ENCODE measurements at places on chromosomes 12 and 14.

- DNase-seq: peak; percentile 38
Observed at GRCh38 chr14:50000380-50001150, 107.7 kb downstream of the ARF6 start.

DNA sequence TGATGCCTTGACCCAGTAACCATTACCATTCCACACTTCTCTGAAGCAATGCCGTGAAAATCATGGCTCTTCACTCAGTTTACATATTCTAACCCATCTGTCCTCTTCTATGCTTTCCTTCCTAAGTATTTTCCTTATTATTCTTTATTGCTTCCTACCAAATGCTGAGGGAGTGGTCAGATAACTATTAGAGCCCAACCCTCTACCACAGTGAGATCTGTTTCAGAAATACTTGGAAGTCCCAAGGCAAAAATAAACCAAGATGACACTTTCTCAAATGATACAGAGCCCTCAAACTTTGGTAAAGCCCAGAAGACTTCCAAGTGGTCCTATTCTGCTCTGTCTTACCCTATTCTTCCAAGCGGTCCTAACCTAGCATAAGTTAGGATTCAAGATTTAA is 68.0 kb downstream of the MED13L start:
- DNase-seq: no peak

DNA sequence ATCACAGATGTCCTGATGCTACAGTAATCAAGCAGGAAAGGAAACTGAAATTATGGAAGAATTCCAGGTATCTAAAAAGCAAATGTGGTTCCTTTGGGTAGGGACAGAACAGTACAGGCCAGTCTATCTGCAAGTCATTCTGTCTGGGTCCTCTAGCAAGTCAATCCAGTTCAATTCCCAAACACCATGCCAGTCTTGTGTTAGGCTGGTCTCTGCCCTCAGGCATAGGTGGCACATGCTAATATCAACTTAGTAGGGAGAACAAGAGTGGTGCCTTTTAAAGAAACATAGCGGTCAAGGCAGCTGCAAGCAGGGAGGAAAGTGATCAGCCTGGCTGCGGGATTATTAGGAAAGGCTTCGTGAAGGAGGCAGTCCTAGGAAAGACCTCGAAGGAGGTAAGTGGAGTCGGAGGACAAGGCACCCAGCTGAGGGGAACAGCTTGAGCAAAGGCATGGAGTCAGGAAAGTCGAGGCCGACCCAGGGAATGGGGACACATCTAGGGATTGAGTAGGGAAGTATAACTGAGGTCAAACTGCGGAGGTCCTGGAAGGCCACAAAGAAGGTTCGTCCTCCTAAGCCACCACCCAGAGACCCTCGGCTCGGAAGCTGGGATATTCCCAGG is 3.8 kb upstream of the PLEKHG6 start:
- DNase-seq: no peak

- no peak for DNase-seq
Observed at GRCh38 chr12:6084261-6084968, 40.1 kb downstream of the VWF start.

GRCh38 chr12:49160399-49160798 is 28.5 kb downstream of the TUBA1A start:
- no peak for DNase-seq

DNA sequence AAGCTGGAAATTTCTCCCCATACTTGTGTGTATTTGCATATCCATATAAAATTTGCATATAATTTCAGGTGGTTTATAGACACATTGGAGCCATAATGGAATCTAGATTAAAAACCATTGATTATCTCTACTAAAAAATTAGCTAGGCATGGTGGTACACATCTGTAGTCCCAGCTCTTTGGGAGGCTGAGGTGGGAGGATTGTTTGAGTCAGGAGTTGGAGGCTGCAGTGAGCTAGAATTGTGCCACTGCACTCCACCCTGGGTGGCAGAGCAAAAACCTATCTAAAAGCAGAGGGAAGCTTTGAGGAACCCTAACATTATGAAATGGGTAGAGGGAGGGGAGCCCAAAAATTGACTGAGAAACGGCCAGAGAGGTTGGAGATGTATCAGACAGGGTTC is 2.6 kb upstream of the RDH11 start:
- no peak for DNase-seq

DNA sequence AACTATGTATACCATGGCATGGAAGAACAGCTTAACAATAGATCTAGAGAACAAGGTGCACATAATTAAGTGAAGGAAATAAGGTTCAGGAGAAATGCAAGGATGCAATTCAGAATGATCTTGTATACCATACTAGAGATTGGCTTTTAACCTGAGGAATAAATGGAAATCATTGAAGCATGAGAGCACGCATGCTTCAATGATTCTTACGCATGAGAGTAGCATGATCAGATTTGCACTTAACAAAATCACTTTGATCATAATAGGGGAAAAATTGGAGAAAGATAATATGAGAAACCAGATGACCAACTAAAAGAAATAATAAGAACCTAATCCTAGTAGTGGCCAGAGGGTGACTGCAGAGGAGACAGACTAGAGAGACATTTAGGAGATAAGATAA is 133.3 kb upstream of the FSCB start:
- no peak for DNase-seq

- no peak for DNase-seq
Observed at GRCh38 chr14:98578204-98578603, 693.8 kb downstream of the BCL11B start.

DNA sequence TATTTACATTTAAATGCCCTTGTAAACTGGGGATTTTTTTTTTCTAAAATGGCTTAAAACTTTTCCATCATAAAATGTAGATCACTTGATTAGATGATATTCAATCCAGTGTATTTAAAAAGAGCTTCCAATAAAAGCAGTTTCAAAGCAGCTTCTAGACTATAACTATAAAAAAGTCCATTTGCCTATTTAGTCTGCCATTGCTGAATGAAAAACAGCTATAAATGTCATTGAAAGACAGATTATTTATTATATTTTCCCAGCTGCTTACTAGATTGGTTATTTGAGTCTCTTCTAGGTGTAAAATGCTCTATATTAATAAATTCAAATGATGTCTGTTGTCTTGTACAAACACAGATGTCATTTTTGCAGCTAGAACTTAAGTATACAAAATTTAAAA is 414.8 kb downstream of the RMST start:
- no peak for DNase-seq

GRCh38 chr14:93146119-93146518 is 30.4 kb upstream of the ITPK1 start:
- no peak for DNase-seq

DNA sequence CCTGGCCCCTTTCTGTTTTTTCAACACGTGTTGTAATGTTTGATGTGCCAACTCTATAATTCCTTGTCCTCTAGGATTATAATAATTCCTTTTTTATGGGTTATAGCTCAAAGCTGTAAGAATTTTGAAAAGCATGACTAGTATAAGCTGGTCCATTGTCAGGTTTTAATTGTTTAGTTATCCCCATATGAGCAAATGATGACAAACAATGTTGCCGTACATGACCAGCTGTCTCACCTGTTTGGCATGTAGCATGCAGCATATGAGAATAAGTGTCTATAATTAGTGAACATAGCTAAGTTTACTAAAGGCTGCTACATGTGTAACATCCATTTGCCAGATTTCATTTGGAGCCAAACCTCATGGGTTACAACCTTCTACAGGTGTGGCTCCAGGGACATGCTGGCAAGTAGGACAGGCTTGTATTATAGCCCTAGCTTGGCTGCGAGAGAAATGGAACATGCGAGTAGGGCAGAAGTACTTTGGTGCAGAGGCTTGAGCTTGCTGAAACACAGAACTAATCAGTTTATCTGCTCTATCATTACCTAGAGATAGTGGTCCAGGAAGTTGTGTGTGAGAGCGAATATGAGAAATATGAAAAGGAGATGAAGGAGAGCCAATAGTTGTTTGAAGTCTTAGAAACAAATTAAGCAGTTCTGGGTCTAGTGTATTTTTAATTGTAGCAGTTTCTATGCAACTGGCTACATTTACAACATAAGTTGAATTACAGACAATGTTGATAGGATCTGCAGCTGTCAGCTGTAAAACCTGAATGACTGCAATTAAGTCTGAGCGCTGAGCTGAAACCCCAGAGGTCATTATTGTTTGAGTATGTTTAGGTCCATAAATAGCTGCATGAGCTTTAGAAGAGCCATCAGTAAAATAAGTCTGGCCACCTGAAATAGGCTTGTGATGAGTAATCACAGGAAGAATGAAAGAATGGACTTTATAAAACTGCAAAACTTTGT is 22.6 kb upstream of the MAPKAPK5 start:
- no peak for DNase-seq

- no peak for DNase-seq
Observed at GRCh38 chr14:20386276-20386855, 26.9 kb downstream of the TEP1 start.

Data from stimulated activated CD4-positive, alpha-beta T cell treated with anti-CD3 and anti-CD28 coated beads, Interleukin-1b, Interleukin-23, amount 100 ng/mL, for 1 hour (primary cell).